CD4-positive, alpha-beta T cell treated with Interleukin-1 beta for 1 hour (primary cell): ENCODE measurements at places on chromosomes 3 and 15.

DNA sequence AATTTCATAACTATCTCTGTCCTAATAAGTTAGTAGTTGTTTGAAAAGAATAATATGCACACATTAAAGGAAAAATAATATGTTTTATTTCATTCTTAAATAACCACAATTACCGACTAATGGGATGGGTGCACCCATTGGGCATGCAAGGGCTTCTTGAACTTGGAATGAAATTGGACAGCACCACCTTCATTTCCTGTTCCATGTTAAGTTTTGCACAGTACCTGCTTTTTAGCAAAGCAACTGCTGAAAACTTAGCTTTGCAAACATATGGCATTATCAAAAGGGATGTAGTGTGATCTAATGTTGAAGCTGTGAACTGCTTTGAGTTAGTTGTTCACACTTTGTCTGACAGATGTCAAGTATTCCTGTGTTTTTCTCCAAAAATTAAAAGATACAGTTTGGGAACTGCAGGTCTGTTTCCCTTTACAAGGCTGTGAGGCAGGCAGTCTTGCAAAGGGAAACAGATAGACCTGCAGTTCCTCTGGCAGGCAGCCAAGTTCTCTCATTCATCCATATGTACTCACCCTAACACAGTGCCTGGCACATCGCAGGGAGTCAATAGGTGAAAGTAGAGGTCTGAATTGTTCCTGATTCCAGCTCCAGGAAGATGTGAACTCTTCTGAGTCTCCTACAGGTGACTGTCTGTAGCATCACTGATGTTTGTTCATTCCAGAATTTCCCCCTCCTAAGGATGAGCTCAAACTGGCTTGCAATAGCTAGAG, 64.3 kb upstream of the GOLGA8B start:
- no peak for DNase-seq

GRCh38 chr3:154389861-154390260, 40.1 kb downstream of the GPR149 start:
- no peak for DNase-seq

DNA sequence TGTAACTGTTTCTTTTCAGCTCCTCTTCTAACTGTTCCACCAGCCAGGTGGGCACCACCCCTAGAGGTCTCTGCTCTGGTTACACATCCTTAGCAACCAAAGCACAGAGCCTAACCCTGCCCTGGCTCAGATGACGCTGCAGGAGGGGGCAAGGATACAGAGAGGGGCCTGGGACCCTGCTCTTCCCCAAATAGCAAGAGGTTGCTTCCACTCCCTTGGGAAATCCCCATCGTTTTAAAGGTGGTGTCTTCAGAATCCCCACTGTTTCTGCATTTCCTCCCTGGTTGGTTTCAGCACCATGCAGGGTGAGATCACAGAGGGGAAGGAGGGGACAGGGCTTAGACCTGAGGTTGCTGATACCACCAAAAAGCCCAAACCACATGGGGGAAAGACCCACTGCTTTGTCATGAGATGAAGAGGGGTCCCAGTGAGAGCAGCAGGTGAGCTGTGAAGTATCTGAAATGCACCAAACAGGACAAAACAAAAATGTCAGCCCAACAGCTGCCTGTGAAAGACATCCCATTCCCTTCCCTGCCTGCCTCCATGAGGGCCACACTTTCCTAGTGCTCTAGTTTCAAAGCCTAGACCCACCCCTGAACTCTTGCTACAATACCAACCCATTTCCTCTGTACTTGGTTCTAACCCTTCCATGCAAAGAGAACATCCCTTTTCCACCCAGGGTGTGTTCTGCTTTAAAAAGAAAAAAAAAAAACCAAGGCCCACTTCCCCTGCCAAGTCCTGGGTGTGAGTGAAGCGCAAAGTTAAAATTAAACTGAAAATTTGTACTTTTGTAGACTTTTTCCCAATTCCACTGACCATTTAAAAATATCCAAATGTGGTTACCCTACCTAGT, 29.0 kb downstream of the ANP32A start:
- DNase-seq = peak; percentile 71

- no peak for DNase-seq
These were observed 25.0 kb upstream of the GPR160 start for GRCh38 chr3:170012683-170013400.

GRCh38 chr3:197749315-197749600, 425 bp upstream of the FYTTD1 start:
- peak; percentile 75 for DNase-seq

DNA sequence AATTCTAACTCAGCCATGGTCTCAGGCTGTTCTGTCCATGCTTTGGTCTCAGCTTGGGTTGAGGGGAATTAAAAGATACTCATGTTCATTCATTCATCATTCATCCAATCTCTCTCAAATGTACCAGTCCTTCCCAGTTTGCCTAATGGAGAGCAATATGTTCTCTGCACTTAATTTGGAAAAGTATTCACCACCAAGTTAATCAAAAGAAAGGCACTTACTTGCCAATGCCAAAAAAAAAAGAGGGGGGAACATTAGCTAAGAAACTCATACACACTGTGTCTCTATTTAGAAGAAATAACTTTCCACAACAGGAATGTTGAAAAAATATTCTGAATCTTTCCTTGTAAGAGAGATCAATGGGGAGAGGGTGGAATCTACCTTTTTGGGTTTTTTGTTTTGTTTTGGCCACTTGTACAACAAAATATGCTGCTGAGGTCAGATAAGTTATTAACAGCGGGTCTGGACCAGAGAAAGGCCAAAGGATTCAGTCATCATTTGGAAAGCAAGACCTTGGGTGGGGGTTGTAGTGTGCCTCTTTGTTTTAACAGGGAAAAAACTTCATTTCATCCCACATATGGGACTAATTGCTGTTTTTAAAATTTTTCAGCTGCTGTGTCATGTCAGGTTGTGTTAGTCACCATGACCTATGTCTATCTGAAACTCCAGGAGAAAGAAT, 152.3 kb downstream of the FBN1 start:
- DNase-seq = no peak

DNA sequence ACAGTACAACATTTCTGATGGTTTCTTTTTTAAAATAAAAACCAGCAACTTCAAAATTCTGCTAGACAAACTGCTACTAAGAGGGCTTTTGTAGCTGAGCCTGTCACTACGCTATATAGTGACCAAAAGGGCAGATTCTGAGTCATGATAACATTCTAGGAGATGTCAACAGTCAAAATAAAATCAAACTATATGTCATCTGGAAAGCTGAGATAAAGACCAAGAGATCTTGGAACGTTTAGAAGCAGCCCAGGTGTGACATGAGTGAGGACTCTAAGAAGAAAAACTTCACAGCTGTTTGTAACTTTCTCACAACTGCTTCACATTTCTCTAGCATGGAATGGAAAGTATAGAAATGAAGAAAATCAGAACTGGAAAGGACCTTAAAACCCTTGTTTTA, 84.6 kb downstream of the FILIP1L start:
- no peak for DNase-seq

DNA sequence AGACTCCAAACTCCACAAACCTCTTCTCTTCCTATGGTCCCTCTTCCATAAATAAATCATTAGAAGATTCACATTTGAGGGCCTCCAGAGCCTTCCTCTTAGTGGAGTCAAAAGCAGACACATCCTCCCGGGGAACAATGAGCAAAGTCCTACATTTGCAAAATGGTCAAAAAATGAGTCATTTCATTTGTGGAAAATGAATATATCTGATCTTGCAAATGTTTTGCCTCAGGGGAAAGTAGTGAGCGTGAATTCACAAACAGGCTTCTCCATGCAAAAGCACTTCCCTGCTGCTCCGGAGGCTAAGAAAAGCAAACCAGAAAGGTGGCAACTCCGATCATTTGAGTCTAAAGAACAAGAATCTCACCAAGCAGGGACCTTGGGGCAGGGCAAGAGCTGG, 86.7 kb upstream of the IQSEC1 start:
- no peak for DNase-seq

- DNase-seq = peak; percentile 44
These were observed 61.3 kb downstream of the RIOX2 start for GRCh38 chr3:97910931-97911351.

- no peak for DNase-seq
These were observed 225.6 kb downstream of the ADAMTS9 start for GRCh38 chr3:64462203-64462602.

DNA sequence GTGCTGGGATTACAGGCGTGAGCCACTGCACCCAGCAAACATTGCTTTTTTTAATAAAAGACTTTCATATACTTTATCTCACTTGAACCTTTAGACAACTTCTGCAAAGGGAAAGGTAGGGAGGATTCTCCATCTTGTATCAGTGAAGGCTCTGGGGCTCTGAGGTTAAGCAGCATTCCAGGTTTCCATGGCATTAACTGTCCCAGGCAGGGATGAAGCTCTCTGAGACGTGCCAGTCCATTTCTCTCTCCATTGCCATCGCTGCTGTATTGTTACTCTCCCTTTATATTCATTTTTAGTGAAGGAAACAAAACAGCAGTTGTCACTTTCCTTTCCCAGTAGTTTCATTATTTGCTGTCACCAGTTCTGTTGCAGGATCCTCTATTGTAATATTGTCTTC, 342.4 kb downstream of the LPP start:
- no peak for DNase-seq

DNA sequence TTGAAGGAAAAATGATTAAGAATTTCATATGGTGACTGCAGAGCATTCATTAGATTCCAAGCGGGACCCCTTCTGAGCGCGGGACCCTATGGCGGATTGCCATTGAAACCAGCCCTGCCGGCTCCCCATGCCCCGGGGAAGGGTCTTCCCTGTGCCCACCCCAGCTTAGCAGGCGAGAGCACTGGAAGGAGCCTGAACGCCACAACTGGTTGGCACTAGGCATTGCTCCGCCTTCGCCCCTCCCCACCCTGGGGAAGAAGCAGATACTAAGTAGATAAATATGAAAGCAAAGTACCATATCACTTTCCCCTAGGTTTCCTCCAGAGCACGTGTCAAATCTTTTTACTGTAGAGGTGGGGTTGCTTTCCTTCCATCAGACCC, 70.7 kb downstream of the CYP19A1 start:
- DNase-seq = no peak

DNA sequence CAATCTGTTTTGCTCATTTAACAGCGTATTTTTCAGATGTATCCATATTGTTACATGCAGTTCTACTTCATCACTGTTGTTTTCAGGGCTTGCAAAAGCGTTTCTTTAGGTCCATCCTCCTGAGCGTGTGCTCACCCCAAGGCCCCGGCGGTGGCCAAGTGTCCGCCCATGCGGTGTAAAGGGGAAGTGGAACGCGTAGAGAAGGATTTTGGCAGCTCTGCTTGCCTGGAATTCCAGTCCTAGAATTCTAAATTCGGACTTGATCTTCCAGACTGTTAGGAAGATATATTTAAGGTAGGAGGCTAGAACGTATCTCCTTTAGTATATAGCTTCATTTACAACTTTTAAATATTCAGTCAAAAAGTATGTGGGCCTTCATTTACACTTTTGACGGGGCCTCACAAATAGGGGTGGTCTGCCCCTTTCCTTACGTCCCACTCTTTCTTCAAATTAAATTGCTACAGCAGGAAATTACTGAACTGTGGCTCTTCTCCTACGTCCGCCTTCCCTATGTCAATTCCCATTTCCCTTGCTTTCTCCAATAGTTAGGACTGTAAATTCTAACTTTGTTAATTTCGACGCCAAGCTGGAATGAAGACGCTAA, 609 bp upstream of the TBC1D23 start:
- peak; percentile 4 for DNase-seq

GRCh38 chr15:22915866-22916515, 64.2 kb downstream of the CYFIP1 start:
- DNase-seq = no peak

DNA sequence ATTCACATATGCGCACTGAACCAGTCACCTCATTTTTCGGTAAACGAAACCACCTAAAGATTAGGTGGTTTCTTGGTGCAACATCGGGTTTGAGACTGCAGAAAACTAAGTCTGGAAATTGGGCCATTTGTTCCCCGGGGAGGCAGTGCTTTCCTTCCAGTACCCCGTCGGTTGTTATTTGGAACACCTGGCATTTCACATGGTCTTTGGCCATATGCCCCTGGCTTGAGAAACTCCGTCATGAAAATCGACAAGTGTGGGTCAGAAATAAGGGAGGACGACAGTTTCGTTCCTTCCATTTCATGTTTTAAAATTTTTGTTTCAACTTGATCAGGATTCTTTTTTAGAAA, 544 bp upstream of the GATM start:
- DNase-seq = no peak

GRCh38 chr15:31501536-31502157, 175.0 kb downstream of the KLF13 start:
- no peak for DNase-seq

DNA sequence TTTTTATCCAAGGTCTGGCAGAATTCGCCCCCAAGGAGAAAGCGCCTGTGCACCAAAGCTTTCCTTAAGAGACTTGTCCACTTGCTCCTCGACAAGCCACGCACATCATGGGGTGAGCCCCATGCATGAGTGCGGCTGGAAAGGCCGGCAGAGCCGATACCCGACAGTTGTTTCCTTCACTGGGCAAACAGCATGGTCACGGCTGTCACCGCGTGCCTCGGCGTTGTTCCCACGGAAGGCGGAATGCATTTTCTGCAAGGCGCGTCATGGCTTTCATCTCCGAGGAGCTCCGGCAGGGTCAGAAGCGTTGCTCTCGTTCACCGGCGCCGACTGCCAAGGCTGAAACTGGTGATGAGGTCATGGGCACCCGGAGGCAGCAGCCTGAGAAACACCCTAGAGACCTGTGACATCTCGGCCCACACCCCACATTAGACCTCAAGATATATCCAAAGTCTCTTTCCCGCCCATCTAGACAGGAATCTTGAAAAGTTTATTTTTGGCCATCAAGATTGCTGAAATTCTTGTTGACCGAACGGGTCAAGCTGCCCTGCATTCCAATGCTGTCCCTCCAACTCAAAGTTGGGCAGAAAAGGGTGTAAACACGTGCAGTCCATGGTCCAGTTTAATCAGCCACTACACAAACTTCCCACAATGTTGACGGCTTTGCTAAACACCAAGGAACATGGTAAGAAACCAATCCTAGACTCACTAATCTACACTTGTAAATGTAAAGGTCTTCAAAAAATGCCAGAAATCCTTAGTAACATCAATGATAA, 604 bp upstream of the TJP1 start:
- no peak for DNase-seq

- DNase-seq = no peak
These were observed 88.8 kb upstream of the RNU6-1 start for GRCh38 chr15:67928666-67929065.

- DNase-seq = no peak
These were observed 319.8 kb downstream of the FHIT start for GRCh38 chr3:60931452-60931851.

DNA sequence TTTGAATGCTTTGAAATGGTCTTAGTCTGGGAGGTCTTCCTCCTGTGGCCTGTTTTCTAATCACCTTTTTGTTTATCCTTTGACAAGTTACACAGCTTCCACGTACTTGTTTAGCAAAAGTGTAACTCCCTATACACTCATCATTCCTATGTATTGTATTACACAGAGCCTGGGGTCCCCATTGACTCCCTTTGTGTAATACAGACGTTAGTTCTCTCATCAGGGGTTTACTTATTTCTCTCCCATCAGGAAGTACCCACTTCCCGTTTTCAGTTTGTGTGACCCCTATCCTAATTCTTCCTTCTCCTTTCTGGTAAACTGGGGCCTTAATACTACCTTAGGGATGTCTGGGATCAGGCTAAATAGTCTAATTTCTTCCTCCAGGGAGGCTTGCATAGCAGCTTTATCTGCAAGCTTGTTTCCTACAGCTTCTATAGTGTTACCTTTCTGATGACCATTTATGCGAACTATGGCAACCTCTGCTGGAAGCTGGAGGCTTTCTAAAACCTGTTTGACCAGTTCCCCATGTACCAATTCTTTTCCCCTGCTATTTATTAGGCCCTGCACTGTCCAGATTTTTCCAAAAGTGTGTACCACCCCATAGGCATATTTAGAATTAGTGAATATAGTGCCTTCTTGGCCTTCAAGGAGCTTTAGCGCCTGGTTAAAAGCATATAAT, 22.4 kb downstream of the ARL8B start:
- no peak for DNase-seq

- DNase-seq = no peak
These were observed 356.0 kb downstream of the SHQ1 start for GRCh38 chr3:72492240-72492639.
